ENCODE measurements at places on chromosomes 2 and 18. TPM values are rescaled to one million over a fixed set of nuclear protein-coding genes. Genes with fewer than 3 reads are reported as not detected.

Gene TMEM37
- 2.8 TPM for total RNA-seq

Gene LYPD1
- total RNA-seq = not detected

- DNase-seq = peak; percentile 6
These were observed 102.4 kb downstream of the ACKR3 start for GRCh38 chr2:236671896-236672562.

- DNase-seq = no peak
These were observed 23.3 kb upstream of the NPAS2 start for GRCh38 chr2:100796499-100797100.

GRCh38 chr2:158969162-158969714 lies 798 bp downstream of the TANC1 start:
- DNase-seq = peak; percentile 88

Gene FZD7
- 38.9 TPM for total RNA-seq

DNA sequence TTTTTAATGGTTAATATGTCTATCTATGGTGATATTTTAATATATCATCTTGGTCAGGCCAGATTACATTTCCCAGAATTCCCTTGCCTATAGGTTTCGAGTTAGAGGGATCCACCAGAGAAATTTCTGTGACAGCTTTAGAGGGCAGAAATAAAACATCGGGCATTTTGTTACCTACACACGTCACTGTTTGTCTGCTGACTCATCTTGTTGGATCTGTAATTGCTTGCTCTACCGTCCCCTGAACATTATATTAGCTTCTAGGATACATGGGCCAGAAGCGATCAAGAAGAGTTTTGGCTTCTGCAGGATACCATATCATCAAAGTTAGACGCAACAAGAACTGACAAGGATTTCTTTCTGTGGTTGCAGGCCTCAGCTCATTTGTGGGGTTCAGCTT lies 795.8 kb upstream of the GCFC2 start:
- DNase-seq = no peak

DNA sequence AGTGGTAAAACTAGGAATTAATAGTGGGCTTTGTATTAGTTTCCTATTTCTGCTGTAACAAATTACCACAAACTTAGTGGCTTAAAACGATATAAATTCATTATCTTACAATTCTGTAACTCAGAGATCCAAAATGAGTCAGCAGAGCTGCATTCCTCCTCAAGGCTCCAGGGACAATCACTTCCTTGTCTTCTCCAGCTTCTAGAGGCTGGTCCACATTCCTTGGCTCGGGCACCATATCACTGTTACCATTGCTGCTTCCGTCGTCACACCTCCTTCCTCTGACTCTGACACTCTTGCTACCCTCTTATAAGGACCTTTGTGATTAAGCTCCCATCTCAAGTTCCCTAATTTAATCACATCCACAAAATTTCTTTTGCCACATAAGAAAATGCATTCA lies 567.8 kb upstream of the KLHL29 start:
- no peak for DNase-seq

Gene MC2R
- total RNA-seq = not detected

Gene SP5
- 1.9 TPM for total RNA-seq

All from lower leg skin (tissue), 4 donors.